Activated CD4-positive, alpha-beta memory T cell treated with anti-CD3 and anti-CD28 coated beads for 36 hours (primary cell): ENCODE measurements at places on chromosomes 3 and 15.

DNA sequence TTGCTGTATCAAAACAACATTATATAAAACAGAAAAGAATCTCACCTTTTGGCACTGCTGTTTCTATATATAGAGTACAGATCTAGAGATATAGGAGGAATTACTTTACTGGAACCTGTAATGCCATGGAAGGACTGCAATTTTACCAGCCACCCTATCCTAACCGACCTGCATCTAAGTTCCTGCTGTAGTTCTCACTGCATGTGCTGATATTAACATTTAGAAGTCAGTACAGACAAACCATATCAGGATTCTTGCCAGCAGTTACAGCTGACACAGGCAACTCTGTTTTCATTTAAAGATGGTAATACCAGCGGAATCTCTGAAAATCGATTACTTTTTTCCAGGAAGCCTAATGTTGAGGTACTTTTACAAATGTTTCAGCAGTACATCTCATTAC, 73.4 kb upstream of the MYO5C start:
- no peak for DNase-seq

DNA sequence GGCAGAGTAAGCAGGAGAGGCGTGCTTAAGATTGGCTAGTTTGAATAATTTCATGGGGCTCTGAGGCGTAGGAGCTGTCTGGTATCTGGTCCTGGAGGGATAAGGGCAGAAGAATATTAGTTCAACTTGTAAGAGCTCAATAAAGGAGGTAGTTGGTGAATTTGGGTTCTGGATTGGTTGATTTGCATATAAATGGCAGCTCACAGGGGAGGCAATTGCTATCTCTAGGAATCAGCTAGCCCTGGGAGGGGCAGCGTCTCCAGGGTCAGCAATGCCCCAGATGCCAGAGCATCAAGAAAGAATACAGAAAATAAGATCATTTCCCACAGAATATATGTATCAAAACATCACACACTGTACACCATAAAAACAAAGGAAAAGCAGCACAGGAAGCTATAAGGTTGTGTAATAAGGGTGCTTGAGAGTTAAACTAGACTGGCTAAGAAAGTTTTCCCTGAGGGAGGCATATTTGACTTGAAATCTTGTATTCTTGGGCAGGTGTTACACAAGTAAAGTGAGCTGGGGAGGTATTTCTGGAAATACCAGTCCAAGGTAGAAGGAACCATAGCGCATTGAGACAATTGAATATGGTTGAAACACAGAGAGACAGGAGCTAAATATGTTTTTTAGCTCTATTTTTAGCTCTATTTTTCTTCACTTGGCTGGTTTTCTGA, 6.1 kb downstream of the MOBP start:
- no peak for DNase-seq

DNA sequence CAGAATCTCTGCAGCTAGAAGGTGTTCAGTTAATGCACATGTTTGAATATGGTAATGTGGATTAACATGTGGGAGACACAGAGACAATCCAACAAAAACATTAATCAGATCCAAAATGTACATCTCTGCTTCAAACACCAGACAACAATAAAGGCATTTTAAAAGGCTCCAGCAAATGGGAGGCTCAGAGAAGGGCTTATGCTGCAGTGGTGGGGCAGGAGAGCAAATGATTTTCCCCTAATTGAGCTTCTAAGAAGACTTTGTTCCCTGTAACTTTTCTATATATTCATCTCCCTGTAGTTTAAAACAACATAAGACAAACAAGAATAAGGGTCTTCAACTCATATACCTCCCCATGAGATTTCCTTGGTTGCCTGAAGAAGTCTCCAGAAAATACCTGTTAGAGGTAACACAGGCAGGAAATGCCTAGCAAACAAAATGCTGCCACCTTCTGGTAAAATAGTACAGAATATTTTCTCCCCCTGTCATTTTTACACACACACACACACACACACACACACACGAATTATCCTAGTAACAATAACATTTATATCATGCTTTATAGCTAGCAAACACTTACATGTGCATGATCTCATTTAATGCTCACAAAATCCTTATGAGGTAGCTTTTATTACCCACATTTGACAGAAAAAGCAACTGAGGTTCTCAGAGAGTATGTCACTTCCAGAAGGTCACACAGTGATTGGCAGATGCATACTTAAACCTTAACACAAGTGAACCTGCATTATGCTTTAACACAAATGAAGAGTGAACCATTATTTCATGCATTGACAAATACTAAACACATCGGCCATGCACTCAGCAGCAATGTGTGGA, 123.4 kb upstream of the MB21D2 start:
- DNase-seq = no peak

DNA sequence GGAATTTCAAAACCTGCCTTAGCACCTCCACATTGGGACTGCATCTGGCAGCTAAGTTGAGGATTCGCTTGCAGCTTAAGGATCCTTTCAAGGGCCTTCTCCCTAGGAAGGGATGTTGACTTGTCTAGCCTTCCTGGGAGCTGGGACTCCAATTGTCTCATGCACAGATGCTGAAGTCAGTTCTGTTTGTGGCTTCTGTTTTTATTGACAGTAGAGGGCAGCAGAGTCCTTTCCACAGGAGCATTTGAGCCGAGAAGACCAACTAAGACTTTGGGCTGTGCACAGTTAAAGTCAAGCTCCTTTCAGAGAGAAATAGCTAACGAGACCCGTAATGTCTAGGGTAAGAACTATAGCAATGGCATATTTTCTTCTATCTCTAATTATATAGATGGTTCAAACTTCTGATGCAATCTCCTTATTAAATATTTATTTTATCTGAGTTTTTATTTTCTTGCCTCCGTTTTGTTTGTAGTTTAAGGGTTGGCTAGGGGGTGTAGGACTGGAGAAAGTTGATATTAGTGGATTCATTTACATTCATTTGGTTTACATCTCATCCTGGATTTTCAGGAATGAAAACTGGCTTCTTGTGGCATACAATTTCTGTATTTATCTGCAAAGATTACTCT, 59.7 kb upstream of the KBTBD8 start:
- DNase-seq = peak; percentile 29

DNA sequence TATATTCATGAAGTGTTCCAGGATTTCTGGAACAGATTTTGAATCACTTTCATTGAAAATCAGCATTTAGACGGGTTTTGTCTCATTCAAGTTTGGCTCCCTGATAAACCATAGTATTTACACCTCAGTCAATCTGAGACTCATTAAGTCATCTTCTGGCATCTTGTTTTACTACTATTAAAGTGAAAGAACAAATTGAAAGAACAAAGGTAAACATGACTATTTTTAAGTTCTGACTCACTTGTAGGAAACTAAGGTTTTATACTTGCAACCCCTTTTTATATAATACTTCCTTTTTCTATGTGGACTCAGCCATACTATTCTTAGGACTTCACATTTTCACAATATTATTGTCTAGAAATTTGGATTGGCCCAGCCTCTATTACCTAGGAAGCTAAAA, 854.4 kb downstream of the SQOR start:
- no peak for DNase-seq

GRCh38 chr15:93895976-93896770, 335.2 kb upstream of the MCTP2 start:
- DNase-seq = no peak

- no peak for DNase-seq
Measured at GRCh38 chr3:12961007-12961696, 112.1 kb downstream of the IQSEC1 start.

- peak; percentile 44 for DNase-seq
Measured at GRCh38 chr3:46948830-46949671, 27.5 kb downstream of the CCDC12 start.

- no peak for DNase-seq
Measured at GRCh38 chr15:61364871-61365270, 135.8 kb upstream of the RORA start.

DNA sequence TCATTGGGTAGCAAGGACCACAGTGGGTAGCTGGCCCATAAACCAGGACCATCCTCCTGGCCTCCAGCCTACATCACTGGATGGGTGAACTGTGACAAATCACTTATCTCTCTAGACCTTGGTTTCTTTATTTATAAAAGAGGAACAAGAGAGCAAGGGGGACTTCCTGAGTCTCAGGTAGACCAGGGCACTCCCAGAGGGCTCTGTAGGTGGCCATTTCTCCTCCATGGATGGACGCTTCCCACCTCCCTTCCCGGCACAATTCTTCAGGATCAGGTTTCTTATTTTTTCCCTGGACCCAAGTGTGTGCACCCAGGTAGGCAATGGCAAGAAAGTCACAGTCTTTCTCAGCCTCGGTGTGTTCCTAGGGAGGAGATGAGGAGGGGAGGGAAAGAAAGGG, 41.4 kb upstream of the SPATA12 start:
- DNase-seq = no peak

- no peak for DNase-seq
Measured at GRCh38 chr3:169344465-169344864, 319.0 kb downstream of the MECOM start.

- no peak for DNase-seq
Measured at GRCh38 chr3:146702237-146702636, 97.1 kb upstream of the PLSCR5 start.

- DNase-seq = no peak
Measured at GRCh38 chr3:71423151-71423906, 160.2 kb downstream of the FOXP1 start.

DNA sequence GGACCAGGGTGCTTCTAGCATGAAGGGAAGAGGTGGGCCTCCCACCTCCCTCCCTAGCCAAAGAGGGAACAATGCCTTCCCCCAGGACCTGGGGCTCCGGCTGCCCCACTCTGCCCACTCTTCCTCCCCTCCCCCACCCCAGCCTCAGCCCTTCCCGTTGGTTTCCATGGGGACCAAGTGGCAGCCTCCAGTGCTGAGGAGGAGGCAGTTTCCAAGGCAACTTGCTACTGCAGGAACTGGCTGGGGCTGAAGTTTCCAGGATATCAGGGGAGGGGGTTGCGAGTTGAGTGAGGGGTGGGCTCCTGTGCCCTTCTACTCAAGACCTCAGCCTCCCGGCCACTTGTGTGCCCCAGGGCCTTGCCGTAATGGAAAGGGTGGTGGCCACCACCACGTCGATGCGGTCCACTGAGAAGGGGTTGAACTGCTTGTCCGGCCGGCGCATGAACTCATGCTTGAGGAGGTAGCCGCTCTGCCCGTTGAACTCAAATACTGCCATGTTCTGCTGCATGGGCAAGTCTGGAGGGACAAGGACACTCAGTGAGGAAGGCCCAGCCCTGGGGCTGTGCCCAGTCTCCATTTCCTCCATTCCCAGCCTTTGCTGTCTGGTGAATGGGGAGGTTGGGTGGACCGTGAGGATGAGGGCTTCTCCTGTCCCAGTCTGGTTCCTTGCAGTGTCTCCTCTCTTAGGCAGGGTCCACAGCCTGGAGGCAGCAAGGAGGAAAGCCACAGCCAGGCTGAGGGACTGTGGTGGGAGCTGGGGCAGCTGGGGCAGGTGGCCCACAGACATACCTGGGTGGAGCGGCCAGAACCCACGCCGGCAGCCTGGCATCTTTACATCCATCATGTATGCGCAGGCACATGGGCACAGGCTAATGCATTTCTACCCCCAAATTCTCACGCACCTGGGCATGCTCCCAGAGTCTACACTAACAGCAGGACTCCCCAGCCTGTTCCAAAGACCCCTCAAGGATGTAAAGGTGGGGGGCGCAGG, 11.3 kb upstream of the ANKRD63 start:
- no peak for DNase-seq

DNA sequence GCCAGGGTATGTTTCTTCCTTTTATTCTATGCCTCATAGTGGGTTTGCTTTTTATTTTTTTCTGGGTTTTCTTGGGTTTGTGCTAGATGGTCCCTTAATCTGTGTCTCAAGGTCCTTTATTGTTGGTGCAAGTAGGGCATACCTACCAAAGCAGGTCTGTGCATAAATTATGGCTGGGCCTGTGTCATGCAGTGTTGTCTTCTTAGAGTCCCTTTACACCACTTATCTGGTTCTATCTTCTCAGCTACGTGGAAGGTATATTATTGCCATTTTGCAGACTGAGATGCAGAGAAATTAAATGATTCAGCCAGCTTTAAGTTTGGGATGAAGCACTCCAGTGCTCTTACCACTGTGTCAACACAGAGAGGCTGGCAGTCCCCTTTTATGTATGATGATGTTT, 293.5 kb upstream of the SOX2 start:
- DNase-seq = no peak

DNA sequence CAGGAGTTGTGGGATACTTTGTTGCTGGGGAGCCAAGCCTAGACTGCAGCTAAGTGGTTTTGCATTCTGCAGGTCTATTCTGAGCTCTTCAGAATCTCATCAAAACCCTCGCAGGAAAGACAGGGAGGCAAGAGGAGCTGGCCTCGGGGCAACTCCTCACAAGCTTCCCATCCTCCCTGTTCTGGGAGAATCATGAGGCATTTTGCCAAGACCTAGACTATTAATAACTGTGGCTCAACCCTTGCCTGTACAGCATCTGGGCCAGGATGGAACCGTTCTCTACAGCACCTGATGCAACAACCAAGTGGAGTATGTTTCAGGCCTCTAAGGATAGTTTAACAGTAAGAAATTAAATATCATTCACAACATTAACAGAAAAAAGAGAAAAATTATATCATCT, 20.2 kb upstream of the SLC6A20 start:
- no peak for DNase-seq

- no peak for DNase-seq
Measured at GRCh38 chr3:123758081-123758564, 126.0 kb downstream of the MYLK start.

- DNase-seq = no peak
Measured at GRCh38 chr3:99625237-99625622, 13.2 kb upstream of the COL8A1 start.

DNA sequence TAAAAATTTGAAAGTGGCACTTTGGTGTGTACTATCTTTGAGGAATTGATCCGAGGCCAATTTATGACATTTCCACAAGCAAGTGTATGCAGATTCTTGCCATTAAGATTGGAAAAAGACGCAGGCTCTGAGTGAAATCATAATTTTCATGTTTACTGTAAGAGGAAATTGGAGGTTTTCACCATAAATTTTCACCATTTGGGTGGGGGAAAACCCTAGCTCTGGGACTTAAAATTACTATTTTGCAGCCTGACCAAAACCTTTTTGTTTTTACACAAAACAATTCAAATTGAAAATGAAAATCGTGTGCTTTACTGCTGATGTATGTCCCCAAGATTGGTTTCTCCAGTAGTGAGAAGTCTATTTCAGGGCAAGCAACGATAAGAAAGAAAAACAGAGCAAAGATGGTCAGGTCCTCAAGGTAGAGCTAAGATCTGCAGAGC, 282.6 kb downstream of the FOXP1 start:
- no peak for DNase-seq

DNA sequence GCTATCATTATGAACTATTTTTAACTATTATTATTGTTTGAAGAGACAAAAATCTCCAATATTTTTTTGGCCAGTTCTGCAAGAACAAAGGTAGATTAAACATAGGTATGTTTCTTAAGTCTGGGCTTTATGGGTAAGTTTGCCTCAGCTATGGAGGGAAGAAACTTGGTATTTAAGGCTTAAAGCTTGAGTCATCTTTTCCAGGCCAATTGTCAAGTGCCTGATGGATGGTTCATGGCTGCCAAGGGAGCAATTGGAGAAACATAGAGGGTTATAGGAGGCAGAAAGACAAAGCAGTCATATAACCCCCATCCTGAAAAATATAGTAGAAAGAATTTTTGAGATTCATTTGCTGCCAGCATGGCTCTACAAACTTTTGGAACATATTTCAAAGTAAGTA, 7.2 kb upstream of the STAC start:
- no peak for DNase-seq
